Omental fat pad (tissue), 4 donors: ENCODE measurements at places on chromosomes 1 and 21. TPM values are rescaled to one million over a fixed set of nuclear protein-coding genes. Genes with fewer than 3 reads are reported as not detected.

The FAM72C gene
- total RNA-seq, result not detected

The PYHIN1 gene
- 2.3 TPM for total RNA-seq

The HTR6 gene
- total RNA-seq, result not detected

The NUF2 gene
- 0.95 TPM for total RNA-seq
